ENCODE measurements at places on chromosomes 12 and 14.

- no peak for DNase-seq
These were observed 340.2 kb downstream of the SEC23A start for GRCh38 chr14:38762845-38763244.

DNA sequence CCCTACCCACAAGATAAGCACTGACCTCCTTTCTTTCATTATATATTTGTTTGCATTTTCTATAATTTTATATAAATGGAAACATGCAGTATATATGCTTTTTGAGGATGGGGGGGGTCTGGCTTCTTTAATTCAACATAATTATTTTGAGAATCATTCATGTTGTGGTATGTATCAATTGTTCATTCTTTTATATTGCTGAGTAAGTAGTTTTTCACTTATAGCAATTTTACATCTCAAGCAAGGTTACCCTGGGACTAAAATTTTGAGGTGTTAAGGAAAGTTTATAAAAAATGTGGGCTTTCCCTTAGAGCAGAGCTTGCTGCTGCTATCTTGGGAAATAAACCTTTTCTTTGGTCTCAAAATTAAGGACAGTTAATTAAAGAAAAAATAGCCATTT, 89.9 kb upstream of the EGLN3 start:
- DNase-seq, result no peak

GRCh38 chr12:19260135-19260534, 130.6 kb downstream of the PLEKHA5 start:
- DNase-seq, result no peak

DNA sequence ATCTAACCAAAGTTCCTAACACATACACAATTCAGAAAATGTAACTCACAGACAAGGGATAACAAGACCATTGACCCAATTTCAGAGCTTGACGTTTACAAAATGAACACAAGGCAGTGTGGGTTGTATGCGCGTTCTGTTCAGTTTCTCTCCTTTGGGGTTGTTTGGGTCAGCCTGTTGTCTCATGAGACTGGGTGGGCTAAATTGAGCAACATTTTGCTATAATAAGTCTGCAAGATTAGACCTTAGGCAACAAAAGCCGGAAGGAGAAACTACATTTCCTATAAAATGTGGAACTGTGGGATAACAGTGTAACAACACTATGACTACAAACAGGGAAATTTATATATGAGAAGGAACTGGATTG, 18.8 kb upstream of the LTA4H start:
- no peak for DNase-seq

GRCh38 chr12:118526255-118527095, 150.1 kb downstream of the SUDS3 start:
- peak; percentile 50 for DNase-seq

GRCh38 chr12:5031958-5032357, 11.7 kb upstream of the KCNA5 start:
- no peak for DNase-seq

DNA sequence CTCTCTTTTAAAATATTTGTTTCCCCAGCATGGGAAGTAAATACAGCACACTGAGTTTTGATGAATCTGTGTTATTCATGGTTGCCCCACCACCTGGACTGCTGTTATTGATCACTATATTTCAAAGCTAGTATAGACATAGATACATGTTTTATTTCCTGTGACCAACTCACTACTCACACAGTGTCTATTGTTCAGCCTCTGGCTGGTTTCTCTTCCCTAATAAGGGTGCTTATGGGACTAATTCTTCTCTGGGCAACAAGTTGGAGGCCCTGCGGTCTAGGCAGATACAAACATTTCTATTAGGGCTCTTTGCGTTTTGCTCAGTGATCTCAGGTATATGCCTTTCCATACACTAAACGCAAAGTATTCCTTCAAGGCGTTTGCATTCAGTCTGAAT, 1191.0 kb upstream of the TMEM132C start:
- no peak for DNase-seq

All from left ventricle myocardium inferior (tissue), 1 donor.